ENCODE measurements at places on chromosomes 11 and 22.
A peak's percentile ranks its signal among the peaks of the same experiment; 100 is the strongest.

GRCh38 chr11:23079382-23079813 lies 219.1 kb upstream of the CCDC179 start:
- no peak for DNase-seq

DNA sequence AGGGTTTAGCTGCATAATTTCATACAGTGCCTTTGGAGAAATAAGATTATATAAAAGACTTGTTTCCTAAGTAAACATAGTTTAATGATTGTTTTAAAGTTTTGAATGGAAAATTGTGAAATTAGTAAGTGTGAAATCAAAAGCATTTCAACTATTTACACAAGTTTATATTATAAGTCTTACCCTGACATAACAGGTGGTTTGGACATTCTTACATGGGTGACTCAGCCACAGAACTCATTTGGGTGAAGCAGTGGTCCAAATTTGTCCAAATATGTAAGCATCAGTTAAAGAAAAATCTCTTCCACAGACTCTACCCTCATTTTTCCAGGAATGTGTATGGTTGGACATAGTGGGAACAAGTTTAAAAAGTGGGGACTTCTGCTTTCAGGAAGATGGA lies 68.0 kb downstream of the USP47 start:
- no peak for DNase-seq

DNA sequence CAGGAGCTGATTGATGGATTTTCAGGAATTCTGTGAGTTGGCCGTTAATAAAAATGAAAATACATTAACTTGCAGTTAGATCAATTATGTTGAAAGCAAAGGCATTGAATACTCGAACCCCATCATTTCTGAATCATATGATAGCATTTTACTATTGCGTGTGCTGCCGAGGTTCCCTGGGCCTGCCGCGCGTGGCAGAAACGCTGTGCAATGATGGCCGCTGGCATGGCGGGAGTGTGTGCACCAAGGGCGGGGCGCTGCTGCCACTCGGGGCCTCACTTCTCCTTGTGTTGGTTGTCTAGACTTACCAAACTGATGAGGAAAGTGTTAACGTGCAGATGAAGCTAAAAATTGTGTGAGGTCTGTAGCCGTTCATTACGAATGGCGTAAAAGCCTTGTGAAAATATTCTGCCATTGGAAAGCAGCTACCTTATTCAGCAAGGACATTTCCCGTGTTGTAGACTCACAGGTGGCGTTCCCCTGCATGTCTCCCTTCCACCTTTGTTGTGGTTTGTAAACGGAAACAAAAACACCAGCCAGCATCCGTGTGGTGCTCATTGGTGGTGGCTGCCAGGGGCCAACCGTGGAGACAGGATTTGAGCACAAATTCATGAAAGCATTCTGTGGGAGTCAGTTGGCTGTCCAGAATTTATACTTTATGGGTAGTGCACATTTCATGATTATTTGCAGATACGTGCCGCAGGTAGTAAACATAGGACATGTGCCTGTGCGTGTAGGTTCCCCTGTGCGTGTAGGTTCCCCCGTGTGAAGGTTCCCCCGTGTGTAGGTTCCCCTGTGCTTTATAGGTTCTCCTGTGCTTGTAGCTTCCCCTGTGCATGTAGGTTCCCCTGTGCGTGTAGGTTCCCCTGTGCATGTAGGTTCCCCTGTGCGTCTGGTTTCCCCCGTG lies 5.9 kb upstream of the GRAMD4 start:
- DNase-seq, result no peak

GRCh38 chr11:94199136-94200130 lies 70.8 kb downstream of the PANX1 start:
- DNase-seq, result no peak

- DNase-seq, result no peak
Measured at GRCh38 chr11:5291207-5291838, 10.4 kb downstream of the OR51B4 start.

DNA sequence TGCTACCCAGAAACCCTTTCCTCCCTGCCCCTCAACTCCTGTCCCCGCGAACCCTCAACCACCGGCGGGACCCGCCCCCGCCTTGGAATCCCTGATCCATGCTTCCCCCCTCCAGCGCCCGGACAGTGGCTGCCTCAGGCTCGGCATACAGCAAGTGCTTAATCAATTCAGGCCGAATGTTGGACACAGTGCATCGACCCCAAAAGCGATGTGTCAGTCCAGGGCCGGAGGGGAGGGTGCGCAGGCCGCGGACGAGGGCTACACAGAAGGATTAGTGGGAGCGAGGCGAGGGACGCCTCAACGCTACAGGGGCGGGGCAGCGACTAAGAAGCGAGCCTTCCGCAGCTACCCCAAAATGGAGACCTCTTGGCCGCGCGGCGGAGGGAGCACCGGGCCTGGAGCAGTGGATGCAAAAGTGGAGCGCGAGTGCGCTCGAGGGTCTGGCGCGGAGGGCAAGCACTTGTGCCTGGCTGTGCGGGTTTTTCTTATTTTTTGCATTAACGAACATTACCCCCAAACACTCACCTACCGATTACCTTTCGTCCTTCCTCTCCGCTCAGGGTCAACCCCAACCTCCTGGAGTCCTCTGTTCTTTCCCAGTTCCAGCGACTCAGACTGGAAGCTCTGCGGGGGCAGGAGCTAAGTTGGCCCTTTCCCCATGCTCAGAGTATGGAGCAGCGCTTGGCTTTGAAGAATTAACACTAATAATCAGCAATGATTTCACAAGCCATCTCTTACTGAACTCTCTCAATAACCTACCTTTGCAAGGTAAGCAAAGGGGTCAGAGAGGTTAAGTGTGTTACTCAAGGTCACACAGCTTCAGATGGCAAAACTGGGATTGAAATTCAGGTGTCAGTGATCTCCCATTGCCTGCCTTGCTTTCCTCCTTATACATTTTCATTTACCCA lies 30.0 kb upstream of the WNT11 start:
- DNase-seq, result peak; percentile 72

- no peak for DNase-seq
Measured at GRCh38 chr11:133506551-133507094, 25.7 kb downstream of the OPCML start.

GRCh38 chr11:111944651-111945051 lies 7.5 kb downstream of the DIXDC1 start:
- no peak for DNase-seq

GRCh38 chr11:36693139-36693843 lies 95.3 kb upstream of the RAG2 start:
- DNase-seq, result no peak
